ENCODE measurements at places on chromosomes 6 and 20.

DNA sequence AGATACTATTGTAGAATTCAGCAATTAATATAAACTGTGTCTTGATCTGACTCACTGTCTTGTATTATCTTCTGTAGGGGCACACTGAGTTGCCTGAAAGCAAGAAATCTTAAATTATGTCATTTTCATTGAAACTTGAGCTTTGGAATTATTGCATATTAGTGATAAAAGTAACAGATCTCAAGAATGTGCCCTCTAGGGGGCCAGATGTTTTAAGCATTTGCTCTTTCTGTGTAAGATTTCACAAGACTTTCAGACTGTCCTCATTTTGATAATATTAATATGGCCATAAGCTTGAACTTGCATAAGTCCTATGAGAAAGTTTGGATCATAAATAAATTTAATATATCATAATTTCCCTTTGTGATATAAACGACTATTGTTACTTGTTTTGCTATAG lies 55.5 kb upstream of the MYO6 start:
- DNase-seq = no peak

DNA sequence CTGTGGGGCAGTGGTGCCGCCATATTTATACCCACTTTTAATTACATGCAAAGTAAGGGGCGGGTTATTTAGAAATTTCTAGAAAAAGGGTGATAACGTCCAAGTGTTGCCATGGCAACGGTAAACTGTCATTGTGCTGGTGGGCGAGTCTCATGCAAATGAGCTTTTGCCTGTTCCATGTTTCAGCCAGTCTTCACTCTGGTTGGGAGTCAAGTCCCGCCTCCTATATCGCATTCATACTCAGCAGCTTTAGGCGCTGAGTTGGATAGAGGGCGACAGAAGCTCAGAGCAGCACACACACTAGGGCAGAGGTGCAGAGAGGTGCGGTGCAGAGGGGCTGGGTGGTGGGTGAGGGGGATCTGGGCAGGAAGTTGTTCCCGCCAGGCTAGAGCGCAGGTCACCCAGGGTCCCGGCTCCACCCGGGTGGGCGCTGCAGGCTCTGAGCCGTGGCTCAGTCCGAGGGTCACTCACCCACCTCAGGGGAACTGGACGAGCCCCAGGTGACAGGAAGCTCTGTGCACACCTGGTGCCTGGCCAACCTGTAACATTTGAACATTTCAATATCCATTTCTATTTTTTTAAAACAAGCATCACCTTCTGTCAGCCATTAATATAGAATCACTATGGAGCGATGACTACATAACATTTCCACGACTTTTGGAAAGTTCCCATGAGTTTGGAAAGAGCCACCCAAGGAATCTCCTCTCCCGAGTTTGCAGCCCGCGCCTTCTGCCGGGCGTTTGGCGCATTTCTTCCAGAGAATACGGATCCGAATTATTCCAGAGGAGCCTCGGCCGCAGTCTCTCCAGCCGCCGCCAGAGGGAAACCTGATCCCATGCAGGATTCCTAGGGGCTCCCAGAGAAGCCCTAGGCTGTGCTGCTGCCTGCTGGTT lies 89.1 kb upstream of the PHACTR3 start:
- DNase-seq = peak; percentile 87

- no peak for DNase-seq
Observed at GRCh38 chr6:73109659-73110058, 115.6 kb downstream of the KHDC1L start.

- no peak for DNase-seq
Observed at GRCh38 chr6:137706083-137706750, 160.8 kb upstream of the TNFAIP3 start.

- no peak for DNase-seq
Observed at GRCh38 chr6:44105993-44106740, 21.1 kb downstream of the MRPL14 start.

- no peak for DNase-seq
Observed at GRCh38 chr6:37582306-37582705, 82.6 kb upstream of the CCDC167 start.

DNA sequence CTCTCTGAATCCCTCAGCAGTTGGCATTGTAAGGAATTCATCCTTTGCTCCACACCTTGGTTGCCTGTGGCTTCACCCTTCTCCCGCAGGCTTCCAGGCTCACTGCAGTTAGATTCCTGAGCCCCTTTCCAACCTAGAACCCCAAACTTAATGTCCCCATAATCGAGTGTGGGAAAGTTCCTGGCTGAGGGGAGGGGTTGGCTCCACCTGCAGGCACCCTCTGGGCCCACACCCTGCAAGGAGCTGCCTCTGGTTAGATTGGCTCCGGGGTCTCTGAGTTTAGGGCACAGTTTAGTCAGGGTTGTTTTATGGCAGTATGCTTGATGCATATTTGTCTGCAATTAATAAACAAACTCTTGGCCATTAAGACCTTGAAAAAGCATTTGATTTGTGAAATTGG lies 63.4 kb downstream of the MTHFD1L start:
- no peak for DNase-seq

- DNase-seq = peak; percentile 44
Observed at GRCh38 chr6:41039060-41039998, at the start of gene UNC5CL. TSS of gene UNC5CL (minus strand) at chr6:41039221. CDS start at chr6:41035074, 4,147 bp downstream.

- no peak for DNase-seq
Observed at GRCh38 chr6:110188791-110189190, 8.6 kb downstream of the CDC40 start.

DNA sequence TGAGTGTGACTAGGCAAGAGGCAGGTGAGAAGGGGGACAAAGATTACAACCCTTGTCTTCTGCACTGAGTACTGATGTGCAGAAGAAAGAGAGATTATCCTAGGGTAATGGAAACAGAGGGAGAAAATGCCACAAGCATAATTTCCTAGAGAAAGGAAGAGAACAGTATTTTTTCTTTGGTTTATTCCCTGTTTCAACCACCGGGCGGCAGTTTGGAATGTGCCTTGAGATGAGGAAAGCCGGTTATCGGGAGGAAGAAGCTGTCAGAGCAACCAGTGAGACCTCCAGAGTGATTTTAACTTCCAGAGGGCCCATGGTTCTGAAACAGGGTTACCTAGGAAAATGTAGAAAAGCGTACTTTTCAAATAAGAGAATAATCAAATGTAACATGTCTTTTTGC lies 121.4 kb downstream of the REV3L start:
- no peak for DNase-seq

DNA sequence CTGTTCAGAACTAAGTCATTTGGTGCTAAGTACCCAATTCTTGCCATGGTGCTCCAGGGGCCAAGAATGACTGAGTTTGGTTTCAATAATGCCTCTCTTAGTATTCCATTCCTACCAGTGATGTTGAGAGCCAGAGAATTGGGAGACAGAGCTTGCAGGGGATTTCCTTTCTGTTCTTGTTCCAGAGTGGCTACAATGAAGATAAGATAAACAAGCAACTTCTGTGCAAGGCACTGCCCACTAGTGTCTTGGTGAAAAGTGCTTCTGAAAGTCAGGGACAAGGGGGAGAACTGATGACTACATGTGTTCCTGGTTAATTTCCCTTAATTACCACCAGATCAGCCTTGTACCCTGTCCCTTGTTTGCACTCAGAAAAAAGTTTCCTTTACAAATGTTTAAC lies 421.6 kb downstream of the BCKDHB start:
- DNase-seq = no peak

GRCh38 chr6:160419488-160419887 lies 71.3 kb downstream of the SLC22A3 start:
- DNase-seq = no peak

- no peak for DNase-seq
Observed at GRCh38 chr20:62488470-62488869, 12.7 kb upstream of the GATA5 start.

GRCh38 chr6:167825332-167826229 lies 1.1 kb upstream of the AFDN start:
- DNase-seq = no peak

GRCh38 chr6:124968401-124968800 lies 6.2 kb downstream of the RNF217 start:
- DNase-seq = no peak

DNA sequence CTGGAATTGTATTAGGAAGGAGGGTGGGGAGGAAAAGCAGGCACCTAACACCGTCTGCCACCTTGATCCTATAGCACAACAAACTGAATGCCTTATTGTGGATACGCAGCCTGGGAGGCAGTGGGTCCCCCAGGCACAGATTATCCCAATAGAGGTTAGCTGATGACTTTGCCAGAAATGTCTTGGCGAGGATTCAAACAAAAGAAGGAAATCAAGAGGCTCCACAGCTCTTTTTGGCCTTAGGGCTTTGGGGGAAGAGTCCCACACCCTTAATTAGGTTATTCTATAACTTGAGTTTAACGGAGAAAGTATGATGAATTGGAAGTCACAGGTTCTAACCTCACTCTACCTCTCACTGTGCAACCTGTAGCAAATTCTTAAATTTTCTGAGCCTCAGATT lies 102.0 kb downstream of the MRPL14 start:
- DNase-seq = no peak

GRCh38 chr6:36387440-36388303 lies at the start of gene ETV7:
TSS of gene ETV7 (minus strand) at chr6:36387669. CDS start at chr6:36387541, 128 bp downstream.
- DNase-seq = no peak

- DNase-seq = no peak
Observed at GRCh38 chr20:4050203-4050980, 35.0 kb upstream of the RNF24 start.

DNA sequence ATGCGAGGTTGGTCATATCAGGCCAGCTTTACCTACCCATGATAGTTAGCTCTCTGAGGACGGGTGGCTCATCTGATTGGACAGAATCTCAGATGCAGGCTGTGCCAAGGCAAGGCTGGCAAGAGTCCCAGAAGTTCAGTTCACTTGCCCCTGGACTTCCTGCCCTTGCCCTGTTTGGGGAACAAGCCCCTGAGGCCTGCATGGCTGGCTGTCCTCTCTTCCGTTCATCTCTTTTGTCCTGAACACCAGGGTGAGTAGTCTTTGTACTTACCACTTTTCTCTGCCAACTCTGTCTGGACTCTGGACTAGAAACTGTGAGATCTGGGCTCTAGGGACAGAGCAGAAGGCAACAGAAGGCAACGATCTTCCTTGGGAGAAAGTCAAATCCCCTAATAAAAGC lies 769.9 kb downstream of the QKI start:
- no peak for DNase-seq

DNA sequence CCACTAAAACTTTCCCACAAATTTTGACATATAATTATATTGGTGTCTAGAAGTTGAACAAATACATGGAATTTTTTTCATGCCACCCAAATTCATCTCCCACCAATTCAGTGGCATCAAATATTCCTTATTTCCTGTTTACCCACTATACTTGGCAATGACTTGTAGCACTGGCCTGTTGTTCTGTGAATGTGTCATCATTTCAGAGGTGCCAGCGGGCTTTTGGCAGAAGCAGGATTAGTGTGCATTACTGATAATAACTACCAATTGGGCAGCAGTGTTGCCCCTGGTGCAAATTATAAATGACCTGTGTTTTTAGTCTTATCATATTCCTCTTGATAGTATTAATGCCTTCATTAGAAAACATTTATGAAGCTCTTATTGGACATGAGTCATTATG lies 121.3 kb downstream of the TFAP2B start:
- DNase-seq = no peak

- DNase-seq = no peak
Observed at GRCh38 chr6:109059153-109059552, 35.5 kb downstream of the SESN1 start.

- DNase-seq = peak; percentile 84
Observed at GRCh38 chr20:50368813-50369224, 141.4 kb upstream of the PTPN1 start.

DNA sequence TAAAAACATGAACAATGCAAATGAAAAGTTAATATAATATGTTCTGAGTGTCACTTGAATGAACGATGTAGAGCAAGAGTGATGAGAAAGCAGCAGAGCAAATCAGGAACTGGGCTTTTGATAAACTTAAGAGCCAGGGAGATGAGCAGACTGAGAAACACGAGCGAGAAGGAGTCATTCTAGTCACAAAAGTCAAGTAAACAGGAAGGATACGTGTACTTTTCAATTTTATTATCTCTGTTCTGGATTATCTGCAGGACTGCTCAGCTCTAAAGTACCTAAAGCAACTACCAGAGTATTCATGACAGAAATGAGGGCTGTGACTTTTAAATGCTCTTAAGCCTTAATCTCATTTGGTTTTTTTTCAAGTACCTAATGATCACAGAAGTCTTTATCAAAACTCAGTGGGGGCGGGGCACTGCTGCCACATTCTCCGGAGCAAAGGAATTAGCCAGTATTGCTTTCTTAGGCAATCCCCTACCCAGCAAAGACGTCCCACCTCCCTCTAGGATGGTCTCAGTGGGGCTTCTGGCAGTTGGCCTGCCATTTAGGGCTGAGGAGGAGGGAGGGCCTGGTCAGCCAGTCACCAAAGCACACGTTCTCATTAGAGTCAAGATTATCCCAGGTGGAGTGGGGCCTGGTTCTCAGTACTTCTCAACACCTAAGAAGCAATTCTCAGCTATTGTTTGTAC lies 8.6 kb downstream of the MAN1A1 start:
- DNase-seq = no peak

DNA sequence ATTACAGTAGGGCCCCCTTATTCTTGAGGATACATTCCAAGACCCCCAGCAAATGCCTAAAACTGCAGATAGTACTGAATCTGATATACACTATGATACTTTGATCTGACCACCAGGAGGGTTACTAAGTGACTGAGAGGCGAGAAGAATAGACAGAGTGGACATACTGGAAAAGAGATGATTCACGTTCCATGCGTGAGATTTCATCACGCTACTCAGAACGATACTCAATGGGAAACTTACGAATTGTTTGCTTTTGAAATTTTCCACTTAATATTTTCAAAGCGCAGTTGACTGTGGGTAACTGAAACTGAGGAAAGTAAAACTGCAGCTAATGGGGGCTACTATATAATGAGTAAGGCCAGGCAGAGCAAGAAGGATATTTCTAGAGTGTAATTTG lies 60.8 kb downstream of the STX11 start:
- no peak for DNase-seq

GRCh38 chr6:52284131-52284459 lies 447 bp downstream of the MCM3 start:
- peak; percentile 20 for DNase-seq

- no peak for DNase-seq
Observed at GRCh38 chr20:58913079-58913478, 60.6 kb downstream of the GNAS start.

DNA sequence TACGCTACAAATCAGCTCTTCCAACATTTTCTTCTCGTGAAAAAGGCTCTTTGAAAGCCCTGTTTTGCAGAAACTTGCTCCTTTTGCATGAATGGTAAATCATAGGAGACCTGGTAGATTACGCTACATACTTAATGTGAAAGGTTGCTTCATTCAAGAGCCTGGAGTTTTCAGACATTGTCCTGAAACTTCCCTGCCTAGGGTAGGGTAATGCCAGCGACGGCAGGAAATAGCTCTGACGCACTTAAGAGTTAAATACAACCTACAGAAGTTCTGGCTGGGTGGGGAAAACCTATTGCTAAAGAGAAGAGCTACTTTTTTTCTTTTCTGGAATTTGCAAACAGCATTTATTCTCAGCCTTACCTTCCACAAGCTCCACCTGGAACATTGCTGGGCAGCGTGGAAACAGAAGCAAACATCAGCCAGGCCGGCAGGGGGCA lies 144.5 kb downstream of the LPA start:
- DNase-seq = no peak

- no peak for DNase-seq
Observed at GRCh38 chr6:89255417-89255816, 38.3 kb upstream of the GABRR1 start.

- no peak for DNase-seq
Observed at GRCh38 chr6:144232176-144232831, 52.8 kb upstream of the UTRN start.
